Activated T-helper 1 cell treated with Interleukin-2 at 50 U/mL for 16 hours (primary cell): ENCODE measurements at places on chromosomes 1 and 21.

GRCh38 chr1:110011527-110012041, 22.8 kb upstream of the STRIP1 start:
- DNase-seq, result no peak

GRCh38 chr1:48547561-48548220, 75.7 kb upstream of the SPATA6 start:
- DNase-seq, result no peak

GRCh38 chr1:151539321-151540020, 638 bp upstream of the TUFT1 start:
- no peak for DNase-seq

- DNase-seq, result no peak
These were observed 1.5 kb downstream of the TMEM63A start for GRCh38 chr1:225880636-225881035.

GRCh38 chr1:3530926-3531818, 76.7 kb downstream of the ARHGEF16 start:
- peak; percentile 80 for DNase-seq

DNA sequence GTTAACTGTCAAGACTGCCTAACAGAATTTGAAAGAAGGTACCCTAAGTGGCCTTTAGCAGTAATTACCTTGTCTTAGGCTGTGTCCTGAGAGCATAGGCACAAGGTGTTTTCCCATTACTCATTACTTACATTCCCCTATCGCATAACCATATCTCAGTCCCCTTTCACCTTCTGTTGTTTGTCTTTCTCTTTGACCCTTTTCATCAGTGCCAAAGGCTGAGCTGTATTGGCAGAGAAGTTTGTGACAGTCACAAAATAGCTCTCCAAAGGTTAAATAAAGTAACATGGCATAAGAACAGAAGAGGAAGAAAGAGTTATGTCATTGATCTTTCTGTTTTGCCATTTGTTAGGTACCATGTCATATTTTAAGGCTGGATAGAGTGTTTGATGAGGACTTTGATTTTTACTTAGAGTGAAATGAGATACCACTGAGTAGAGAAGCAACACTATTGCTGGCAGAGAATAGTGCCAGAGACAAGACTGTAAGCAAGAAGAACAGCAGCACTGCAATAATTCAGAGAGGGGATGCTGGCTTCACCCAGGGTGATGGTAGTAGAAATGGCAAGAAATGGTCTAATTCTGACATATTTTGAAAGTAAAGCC, 497.8 kb downstream of the TTLL7 start:
- no peak for DNase-seq

GRCh38 chr1:92831368-92831761, 475 bp upstream of the RPL5 start:
- no peak for DNase-seq
